BJ (cell line): ENCODE measurements at places on chromosomes 4 and X.

DNA sequence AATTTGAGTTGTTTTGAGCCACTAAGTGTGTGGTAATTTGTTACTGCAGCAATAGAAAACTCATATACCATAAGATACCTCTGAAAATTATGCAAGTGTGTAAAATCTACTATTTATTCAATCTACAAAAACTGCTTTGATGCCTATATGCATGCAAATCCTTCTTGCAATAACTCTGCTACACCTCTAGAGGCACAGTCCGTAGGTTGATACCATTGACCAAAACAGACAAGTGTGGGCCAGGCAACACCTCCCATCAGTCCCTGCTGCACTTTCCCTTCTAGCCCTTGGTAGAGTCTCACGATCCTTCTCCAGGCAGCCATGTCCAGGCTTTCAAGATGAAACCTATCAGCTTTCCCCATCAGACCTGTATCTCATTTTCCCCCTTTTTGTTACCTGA is 48.8 kb upstream of the FAM9A start:
- no peak for DNase-seq

DNA sequence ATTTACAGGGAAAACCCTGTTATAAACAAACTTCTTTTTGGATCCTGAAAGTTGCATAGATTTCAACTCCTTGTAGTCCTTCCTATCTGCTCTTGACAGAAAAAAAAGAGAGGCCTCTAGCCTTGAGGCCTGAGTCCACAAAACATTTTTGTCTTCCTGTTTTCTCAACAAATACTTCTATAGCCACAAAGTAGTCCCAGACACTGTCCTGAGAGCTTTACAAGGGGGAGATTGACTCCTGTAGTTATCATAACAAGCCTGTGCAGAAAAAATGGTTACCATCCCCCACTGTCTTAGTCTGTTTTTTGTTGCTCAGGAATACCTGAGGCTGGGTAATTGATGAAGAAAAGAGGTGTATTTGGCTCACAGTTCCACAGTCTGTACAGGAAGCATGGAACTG is 35.2 kb downstream of the PCDH7 start:
- no peak for DNase-seq

DNA sequence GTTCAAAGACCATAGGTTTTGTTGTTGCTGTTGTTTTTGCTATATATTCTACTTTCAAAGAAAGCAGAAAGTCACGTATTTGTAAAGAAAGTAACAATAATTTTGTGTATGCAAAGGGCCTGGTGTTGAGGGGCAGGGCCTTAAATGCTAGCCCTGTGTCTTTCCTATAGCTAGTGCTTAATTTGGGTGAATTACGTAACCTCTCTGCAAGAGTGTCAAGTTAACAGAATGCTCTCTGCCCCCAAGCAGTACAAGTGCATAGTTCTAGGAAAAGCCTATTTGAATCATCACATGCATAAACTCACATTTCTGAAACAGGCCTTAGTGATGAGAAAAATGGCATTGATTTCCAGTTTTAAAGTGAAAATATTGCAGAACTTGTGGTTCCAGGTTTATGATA is 663.6 kb downstream of the STIM2 start:
- DNase-seq: no peak

DNA sequence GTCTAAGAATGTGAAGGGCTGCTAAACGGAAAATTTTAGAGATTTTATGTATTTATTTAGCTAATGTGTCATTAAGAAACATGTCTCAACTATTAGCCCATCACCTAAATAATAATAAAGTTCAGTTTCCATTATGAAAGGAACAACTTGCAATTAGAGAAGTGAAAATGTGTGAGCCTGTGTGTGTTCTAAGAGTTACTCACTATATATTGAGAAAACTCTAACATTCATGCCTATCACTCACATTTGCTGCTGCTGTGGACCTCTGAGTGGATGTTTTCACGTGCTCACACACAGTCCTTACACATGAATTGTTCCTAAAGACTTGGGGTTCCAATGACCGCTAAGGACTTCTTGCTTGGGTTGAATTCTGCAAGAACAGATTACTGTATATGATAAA is 364.0 kb downstream of the TMA16 start:
- DNase-seq: no peak

DNA sequence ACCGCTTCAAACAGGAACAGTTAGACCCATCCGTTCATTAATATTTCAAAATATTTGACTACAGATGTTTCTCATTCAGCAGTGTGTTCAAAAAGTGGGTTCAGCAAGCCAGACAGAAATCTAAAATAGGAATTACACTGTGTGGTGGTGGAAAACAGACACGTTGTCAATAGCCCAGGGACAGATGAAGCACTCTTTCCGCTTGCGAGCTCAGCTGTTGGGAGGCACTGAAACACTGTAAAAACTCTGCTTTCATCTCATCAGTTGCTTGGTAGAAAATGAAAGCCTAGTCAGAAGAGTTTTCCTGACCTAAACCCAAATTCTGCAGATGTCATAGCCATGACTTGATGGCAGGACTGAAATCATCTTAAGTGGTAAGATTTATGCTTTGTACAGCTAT is 38.5 kb downstream of the LRP2BP start:
- peak; percentile 31 for DNase-seq

GRCh38 chr4:157803845-157804521 is 368.8 kb downstream of the GASK1B start:
- no peak for DNase-seq
